ENCODE measurements at places on chromosomes 3 and 15.
A peak's percentile ranks its signal among the peaks of the same experiment; 100 is the strongest.

DNA sequence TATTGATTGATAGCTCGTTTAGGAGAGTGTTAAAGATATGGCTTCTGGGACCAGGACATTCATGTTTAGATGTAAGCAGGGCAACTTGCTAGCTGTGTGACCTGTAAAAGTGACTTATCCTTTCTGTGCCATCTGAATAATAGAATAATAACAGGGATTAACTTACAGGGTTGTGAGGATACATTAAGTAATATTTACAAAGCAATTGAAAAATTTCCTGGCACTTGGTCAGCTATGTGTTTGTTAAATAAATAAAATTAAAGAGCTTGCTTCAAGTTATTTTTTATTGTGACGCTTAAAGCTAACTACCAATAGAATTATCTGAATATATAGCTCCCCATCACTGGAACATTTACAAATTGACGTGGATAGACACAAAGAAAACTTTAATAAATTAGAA, 287.9 kb upstream of the CDIN1 start:
- no peak for ATAC-seq

DNA sequence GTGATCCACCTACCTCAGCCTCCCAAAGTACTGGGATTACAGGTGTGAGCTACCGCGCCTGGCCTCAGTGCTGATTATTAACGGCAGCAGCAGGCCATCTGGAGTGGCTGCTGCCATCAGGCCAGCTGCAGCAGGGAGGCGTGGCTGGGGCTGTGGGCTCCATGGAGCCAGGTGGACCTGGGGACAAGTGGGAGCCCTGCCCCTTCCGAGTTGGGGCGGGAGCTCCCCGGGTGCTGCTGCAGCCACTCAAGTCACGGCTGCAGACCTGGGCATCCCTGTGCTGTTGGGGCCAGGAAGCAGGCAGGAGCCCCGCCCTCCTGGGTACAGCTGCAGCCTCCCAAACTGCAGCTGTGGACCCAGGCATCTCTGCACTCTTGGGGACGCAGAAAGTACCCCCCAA, 23.9 kb downstream of the LRRC49 start:
- ATAC-seq: no peak

GRCh38 chr3:69368129-69368741, 17.7 kb downstream of the FRMD4B start:
- ATAC-seq: no peak

GRCh38 chr3:64291345-64291744, 66.1 kb upstream of the PRICKLE2 start:
- ATAC-seq: no peak

DNA sequence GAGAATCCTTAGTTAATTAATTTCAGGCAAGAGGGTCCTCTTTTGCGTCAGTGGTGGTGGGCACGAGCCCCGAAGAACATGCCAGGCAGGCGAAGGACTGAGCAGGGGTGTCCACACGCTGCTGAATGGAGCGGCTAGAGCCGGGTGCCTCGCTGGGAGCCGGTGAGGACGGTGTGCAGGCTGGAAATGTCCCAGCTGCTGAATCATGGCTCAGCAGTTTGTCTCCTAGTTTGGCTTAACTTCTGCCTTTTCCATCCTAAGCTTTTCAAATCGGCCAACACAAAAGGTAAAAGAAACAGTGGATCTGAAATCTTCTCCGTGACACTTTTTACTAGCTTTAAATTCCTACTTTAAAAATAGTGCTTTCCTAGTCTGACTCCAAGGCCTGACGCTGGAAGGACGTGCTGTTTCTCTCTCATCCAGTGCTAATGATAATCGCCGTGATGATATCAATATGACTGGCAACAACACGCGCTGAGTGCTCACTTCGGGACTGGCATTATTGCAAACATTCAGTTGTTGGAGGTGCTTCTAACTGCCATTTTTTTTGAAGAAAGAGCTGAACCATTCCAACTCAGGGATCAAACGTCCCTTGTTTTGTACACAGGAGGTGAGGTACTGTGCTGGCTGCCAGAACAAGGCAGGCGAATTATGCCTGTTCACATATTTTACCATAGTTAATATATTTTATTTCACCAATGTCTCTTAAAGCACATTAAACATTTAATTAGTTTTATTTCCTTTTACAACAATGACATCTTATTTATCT, 19.8 kb downstream of the PCSK6 start:
- ATAC-seq: no peak

GRCh38 chr15:29516929-29517328, 247.3 kb upstream of the NSMCE3 start:
- ATAC-seq: no peak

DNA sequence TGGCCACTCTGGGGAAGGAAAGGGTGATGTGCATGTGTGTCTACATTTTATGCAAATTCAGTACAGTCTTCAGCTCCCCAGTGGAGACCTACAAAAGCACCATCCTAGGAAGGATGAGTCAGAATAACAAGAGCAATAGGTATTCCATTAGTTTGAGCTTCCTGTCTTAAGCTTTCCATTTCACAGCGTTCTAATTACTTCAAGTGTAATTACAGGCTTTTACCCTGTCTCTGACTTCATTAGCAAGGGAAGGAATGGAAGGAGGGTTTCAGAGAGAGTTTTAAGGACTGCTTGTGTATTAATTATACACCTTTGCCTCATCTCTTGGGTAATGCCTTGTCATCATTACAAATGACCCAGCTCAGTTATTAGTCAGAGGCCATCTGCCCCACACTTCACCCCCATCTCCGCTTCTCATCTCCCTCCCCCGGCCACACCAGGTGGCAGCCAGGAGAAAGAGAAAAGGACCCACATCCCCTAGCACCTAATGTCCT, 202.8 kb upstream of the MRPL3 start:
- no peak for ATAC-seq

- ATAC-seq: no peak
Observed at GRCh38 chr15:41323611-41324010, 8.8 kb downstream of the OIP5 start.

- ATAC-seq: no peak
Observed at GRCh38 chr15:91444656-91445055, 344.6 kb downstream of the SV2B start.

DNA sequence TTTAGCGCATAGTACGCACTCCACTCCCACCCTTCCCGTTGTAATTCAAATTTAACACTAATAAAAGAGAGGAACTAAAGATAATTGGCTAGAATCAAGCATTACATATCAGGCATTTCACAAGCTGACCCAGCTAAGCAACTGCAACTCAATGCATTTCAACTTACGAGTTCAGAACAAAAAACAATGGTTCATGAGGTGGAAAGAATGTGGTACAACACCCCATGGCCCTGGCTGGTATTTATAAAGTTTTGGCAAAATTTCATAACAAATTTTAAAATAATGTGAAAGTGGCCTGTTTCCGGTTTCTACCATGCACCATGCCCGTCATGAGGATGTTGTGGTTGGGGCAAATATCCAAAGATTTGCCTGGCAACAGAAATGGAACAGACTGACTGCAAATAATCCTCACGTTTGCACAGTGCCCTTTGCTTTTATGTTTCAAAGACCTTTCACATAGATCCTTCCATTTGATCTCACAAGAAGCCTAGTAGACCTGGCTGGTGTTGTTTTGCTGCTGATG, 455.3 kb upstream of the NR2F2 start:
- peak; percentile 41 for ATAC-seq

- ATAC-seq: peak; percentile 64
Observed at GRCh38 chr15:74790080-74790916, 8.4 kb downstream of the CSK start.

DNA sequence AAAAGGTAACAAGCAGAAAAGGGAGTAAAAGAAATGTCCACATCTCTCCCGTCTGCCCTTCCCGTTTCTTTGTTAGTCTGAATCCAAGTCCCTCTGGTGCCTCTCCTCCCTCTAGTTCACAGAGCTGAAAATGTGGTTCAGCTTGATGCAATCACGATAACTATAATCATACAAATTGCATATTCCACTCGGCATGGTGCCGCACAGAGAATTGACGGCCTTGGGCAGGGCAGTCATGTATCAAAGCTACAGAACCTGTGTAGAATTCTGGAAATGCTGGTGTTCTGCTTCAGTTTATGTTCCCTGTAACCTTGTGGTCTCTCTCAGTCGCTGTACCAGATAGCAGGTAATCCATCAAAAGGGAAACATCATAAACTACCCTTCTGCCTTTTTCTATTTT, 562.9 kb upstream of the CBLB start:
- ATAC-seq: no peak

DNA sequence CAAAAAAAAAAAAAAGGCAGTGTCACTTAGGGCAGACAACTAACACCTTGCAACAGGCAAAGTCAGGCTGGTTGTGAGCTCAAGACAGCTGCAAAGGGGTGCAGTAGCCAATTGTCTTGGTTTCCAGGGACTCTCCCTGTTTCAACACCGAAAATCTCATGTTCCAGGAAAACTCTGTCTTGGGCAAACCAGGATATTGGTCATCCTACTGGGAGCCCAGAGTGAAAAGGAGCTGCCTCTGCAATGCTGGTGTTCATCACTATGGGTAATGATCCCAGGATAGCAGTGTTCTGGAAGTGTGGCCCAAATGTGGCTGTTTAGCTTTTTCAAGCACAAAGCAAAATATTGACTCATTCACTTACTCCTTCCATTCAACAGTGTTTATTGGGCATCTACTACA, 82.6 kb downstream of the ARHGAP31 start:
- no peak for ATAC-seq

- no peak for ATAC-seq
Observed at GRCh38 chr3:56188201-56188600, 280.1 kb downstream of the ERC2 start.

DNA sequence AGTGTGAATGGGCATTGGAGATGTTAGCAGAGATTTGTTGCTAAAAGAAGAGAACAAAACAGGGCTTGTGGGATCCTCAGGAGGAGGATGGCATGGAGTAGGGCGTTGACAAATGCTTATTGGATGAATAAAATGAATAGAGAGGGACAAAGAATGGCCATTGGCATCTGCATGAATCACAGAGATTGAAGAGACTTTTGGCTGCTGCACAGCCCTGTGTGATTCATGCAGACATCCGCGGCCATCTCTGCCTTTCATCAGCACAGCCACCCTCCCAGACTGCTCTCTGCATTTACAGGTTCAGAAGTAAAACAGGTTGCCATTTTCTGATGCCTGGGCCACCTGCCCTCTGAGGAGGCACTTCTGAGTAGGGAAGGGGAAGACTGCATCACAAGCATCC, 397.9 kb downstream of the EPHB1 start:
- ATAC-seq: peak; percentile 97

DNA sequence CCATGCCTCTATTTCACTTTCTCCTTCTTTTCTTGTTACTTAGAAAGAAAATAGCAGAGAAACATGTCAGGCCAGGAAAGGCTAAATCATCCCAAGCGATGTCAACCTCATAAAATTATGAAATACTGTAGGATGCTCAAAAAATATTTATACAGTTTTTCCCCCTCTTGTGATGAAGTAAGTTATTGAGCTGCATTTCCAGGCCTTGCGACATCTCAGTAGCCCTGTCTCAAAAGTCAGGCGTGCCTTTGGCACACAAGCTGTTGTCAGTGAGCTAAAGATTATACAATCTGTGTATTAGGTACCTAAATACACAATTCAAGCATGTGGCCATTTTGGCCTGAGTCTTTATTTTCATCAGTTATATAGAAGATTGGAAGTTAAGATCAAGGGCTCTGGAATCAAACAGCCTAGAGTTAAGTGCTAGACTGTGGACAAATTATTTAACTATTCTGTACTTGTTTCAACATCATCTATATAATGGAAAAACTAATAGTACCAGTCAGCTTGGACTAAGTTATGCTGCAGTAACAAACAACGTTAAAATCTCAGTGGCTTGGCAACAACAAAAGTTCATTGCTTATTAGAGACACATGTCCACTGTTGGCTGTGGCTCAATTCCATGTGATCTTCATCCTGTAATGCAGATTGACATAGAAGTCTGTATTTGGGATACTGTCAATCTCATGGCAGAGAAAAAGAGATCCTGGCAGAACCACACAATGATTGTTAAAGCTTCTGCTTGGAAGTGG, 406.4 kb upstream of the PROK2 start:
- ATAC-seq: no peak

- no peak for ATAC-seq
Observed at GRCh38 chr3:28860307-28860706, 420.6 kb upstream of the RBMS3 start.

DNA sequence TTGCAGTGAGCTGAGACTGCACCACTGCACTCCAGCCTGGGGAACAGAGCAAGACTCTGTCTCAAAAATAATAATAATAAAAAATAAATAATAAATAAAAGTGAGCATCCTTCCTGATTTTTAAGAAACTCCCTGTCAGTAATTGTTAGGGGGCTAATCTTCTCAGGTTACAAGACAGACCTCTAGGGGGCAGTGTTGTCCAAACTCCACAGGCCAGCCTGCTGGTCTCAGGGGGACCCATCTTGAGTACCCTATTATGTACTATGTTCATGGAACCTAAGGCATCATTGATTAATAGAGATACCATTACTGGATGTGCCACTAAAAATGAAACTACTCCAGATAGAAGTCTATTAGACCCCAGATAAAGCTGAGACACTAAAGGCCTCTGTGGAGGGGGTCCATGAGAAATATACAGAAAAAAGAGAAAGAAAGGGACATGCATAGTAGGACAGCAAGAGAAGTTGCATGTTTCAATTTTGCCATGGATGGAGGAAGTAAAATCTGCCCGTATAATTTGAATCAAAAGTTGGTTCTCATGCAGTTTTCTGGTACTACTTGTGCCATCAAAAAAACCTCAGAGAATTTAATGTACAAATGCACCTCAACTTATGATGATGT, 85.5 kb upstream of the CDV3 start:
- no peak for ATAC-seq

- no peak for ATAC-seq
Observed at GRCh38 chr3:64306745-64307144, 81.5 kb upstream of the PRICKLE2 start.

- peak; percentile 2 for ATAC-seq
Observed at GRCh38 chr3:138945709-138946662, 951 bp downstream of the FOXL2 start.

GRCh38 chr3:38538773-38539353, 42.7 kb downstream of the EXOG start:
- ATAC-seq: no peak

GRCh38 chr3:175304404-175304803, 445.3 kb downstream of the NAALADL2 start:
- no peak for ATAC-seq

- ATAC-seq: no peak
Observed at GRCh38 chr15:49908236-49908932, 210.6 kb downstream of the ATP8B4 start.

DNA sequence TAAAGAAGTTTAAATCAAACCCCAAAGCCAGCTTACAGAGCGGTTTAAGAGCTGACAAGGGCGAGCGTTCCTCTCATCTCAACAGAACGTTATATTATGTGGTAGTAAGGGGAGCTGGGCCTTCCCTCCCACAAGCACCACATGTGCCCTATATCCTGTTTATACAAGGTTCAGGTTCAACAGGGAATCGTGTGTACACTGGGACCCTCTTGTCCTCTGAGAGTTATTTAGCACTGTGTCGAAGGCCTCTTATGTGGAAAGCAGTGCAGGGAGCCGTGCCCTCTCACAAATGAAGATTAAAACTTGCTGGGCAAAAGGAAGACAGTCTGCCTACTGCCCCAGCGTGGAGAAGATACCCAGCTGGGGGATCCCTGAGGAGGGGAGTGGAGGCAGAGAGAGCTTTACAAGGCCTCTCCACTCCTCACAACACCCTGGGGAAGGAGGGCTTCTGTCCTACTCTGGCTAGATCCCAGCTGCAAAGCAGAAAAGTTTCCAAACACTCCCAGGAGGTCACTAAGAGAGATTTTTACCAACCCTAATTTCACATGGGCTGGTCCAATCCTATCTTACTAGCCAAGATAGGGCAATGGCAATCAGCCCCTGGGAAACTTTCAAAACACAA, 2.9 kb downstream of the TLE3 start:
- ATAC-seq: no peak

GRCh38 chr3:14652-15051, 181.9 kb upstream of the CHL1 start:
- peak; percentile 100 for ATAC-seq

- no peak for ATAC-seq
Observed at GRCh38 chr3:71039332-71039731, 544.2 kb downstream of the FOXP1 start.
